H1 (cell line): ENCODE measurements at places on chromosomes 7 and 10.

DNA sequence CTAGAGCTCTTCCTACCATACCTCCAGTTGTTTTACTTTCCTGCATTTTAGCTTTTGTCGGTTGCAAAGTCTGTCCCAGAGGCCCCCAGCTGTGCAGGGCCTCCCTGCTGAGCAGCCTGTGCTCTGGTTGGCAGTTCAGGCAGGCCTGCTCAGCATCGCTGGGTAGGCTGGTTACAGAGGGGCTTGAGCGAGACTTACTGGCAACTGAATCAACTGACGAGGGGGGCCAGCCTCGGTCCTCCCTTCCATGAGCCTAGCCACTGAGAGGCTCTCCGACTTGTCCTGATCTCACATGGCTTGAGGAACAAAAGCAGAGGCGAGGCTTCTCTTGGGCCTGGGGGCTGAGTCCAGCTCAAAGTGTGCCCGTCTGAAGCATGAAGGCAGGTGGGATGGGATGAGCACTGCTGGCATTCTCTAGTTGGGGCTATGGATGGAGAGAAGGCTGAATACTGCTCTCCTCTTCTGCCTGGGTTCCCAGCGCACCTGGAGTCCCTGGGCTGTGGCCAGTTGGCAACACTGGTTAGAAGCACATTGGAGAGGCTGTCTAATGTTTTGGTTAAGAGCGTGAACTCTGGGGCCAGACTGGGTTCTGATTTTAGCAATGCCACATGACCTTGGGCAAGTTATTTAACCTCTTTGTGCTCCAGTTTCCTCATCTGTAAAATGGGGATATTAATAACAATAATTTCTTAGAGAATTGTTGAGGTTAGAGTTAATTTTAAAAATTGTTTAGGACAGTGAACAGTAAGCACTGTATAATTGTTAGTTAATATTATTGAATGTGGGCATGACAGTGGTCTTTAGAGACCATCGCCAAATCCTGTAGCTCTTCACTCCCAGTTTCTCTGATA is 6.9 kb upstream of the SFRP5 start:
- no peak for DNase-seq

DNA sequence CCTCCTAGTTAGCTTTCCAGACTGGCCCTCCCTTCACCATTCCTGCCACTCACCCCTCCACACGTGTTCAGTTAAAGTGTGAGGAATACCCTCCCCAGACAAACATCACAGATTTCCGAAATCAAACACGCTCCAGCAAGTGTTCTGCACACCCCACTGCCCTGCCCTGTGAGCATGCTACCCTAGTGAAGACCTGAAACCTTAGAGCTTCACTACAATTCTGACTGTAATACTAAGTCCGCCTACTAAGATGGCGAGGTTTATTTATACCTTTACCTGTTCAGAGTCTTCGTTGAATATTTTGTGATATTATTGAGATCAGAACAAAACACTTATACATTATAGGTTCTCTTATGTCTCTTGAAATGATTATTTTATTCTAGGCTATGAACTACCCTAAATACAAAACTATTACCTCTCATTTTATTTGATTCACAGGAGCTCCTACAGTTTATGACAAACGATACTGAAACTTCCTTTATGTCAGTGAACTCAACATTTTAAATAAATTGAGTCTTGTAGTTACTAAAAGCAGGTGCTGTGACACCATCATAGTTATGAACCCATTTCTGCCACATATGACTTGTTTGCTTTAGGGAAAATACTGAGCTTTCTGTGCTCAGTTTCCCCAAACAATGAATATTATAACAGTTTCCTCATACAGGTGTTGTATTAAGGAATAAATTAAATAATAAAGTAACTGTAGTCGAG is 8.6 kb downstream of the SCIN start:
- no peak for DNase-seq

- DNase-seq, result no peak
Measured at GRCh38 chr7:38367301-38367890, 94.0 kb upstream of the TARP start.

DNA sequence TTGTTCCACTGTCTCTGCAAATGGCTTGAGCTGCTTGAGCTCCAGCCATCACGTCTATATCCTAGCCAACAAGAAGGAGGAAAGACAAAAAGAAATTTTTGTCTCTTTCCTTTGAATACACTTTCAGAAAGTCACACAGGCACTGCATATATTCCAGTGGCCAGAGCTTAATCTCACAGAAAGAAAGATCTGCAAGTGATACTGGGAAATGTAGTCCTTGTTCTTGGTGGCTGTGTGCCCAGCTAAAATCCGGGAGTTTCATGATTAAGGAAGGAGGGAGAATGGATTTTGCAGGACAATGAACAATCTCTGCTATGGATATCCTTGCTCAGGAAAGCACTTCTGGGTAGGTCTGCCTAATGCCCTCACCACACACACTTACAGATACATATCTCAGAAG is 19.5 kb upstream of the DLG5 start:
- DNase-seq, result no peak

DNA sequence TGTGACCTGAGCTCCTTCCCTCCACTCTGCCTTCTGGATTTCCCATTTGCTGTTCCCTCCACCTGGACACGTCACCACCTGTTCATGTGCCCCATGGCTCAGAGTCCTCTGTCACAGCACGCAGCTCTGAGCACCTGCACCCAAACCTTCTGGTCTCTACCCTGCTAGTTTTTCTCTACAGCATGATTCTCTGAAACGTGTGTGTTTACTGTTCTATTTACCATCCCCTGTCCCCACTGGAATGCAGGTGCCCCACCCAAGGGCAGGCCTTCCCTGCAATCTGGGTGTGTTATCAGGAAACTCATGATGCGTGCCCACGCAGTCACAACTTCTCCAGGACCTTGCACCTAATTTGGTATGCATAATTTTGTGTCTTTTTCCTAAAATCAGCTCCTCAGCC is 284.4 kb upstream of the IGFBP3 start:
- no peak for DNase-seq

DNA sequence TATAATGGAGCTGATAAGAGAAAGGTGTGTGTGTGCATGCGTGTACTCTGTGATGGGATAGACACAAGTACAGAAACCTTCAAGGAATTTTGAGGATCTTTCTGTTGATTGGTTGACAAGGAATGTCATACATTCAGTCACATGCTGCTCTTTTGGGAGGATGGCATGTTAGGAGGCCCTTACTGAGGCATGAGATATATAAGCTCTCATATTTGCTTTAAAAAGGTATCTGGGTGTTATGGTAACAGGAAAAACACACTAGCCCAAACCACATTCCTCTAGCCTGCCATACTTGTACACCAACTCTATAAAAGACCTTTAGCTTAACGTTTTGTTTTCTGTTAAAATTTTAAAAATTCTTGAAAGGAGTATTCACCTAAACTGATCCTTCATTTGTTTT is 72.5 kb upstream of the EGFR start:
- DNase-seq, result no peak

GRCh38 chr10:71571460-71572175 is 148.0 kb downstream of the C10orf105 start:
- no peak for DNase-seq

DNA sequence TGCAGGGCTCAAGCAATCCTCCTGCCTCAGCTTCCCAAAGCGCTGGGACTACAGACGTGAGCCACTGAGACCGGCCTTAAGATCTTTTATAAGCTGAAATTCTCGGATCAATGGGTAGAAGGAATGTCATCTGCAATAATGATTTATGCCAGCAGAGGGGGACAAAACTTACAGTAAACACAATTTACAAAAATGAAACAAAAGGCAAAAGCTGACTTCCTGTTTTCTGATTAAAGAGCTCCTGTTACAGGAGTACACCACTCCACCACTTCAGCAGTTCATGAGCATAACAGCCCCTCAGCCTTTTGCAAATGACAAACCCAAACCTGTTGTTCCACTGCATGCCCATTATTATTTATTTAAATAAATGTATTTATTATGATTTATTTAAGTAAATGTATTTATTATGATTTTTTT is 88.5 kb upstream of the ATP6V0A4 start:
- no peak for DNase-seq

DNA sequence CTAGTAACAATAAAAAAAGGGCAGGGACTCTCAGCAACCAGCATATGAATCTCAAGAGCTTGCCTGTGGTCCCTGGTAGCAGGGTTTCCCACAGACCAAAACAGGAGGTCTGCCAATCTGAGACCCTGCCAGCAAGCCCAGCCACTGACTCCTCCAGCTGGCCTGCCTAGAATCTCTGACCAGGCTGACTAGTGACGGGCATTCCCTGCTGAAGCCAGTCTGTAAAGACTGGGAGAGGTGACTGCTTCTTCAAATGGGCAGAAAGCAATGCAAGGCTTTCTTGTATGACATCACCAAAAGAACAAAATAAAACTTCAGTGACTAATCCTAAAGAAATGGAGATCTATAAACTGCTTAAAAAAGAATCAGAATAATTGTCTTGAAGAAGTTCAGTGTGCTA is 249.4 kb downstream of the TCF7L2 start:
- no peak for DNase-seq

DNA sequence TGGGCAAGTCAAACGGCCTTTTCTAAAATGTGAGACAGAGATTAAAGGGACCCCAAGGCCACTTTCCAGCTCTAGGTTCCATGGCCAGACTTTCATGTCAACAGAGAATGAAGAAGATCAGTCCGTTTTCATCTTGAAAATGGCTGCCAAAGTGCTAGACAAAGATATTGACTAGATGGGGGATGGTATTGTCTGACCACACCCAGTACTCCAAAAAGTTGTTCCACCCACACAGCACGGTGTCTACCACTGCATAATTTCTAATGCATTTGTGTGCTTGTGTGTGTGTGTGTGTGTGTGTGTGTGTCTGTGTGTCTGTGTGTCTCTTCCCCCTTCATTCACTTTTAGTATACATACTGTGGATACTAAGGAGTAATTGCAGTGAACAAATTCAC is 1.3 kb downstream of the COL1A2 start:
- no peak for DNase-seq

DNA sequence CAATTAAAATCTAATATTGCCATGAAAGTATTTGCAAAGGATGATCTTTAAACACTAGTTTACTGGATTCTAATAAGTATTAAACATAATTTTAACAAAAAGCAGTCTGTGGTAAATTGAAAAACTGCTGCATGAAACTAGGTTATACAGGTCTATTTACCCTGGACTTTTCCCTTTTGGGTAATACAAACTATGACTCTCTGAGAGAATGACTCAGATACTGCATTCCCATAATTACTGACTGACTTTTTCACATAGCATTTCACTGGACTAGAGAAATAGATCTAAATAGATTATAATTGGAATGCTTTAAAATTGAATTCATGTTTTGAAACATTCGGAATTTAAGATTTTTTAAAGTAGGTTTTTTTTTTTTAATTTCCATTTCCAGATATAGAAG is 395.7 kb downstream of the THSD7A start:
- no peak for DNase-seq

- DNase-seq, result no peak
Measured at GRCh38 chr7:42765931-42766330, 145.9 kb downstream of the C7orf25 start.

DNA sequence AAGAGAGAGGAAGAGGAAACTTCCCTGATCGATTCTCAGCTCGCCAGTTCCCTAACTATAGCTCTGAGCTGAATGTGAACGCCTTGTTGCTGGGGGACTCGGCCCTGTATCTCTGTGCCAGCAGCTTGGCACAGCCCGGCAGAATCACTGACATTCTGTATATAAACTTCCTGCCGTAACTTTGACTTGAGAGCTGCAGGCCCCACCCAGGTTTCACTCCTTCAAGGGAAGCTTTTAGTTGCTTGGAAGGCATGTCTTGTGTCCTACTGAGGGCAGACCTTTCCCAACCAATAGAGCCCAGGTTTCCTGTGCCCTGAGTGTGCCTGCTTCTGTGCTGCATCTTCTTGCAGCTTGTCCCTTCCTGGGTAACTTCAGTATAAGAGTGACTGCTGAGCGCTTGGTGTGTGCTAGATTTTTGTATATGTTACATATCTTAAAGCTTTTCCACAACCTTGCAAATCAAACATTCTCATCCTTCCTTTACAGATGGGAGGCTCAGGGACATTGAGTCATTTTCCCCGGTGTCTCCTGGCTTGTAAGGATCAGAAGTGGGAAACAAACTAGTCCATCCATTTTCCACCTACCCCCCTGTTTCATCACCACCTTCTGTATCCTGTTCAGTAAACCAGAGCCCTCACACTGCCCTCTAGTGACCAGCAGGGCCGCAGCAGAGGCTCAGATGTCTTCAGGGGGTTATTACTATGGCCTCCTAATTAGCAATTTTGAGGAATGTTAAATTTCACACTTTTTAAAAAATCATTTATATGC is 225.2 kb upstream of the PRSS58 start:
- DNase-seq, result no peak

- DNase-seq, result no peak
Measured at GRCh38 chr7:947391-948210, 6.9 kb downstream of the ADAP1 start.

GRCh38 chr10:105328503-105329133 is 687.5 kb downstream of the SORCS3 start:
- no peak for DNase-seq

- no peak for DNase-seq
Measured at GRCh38 chr10:63208986-63209385, 75.9 kb downstream of the NRBF2 start.

DNA sequence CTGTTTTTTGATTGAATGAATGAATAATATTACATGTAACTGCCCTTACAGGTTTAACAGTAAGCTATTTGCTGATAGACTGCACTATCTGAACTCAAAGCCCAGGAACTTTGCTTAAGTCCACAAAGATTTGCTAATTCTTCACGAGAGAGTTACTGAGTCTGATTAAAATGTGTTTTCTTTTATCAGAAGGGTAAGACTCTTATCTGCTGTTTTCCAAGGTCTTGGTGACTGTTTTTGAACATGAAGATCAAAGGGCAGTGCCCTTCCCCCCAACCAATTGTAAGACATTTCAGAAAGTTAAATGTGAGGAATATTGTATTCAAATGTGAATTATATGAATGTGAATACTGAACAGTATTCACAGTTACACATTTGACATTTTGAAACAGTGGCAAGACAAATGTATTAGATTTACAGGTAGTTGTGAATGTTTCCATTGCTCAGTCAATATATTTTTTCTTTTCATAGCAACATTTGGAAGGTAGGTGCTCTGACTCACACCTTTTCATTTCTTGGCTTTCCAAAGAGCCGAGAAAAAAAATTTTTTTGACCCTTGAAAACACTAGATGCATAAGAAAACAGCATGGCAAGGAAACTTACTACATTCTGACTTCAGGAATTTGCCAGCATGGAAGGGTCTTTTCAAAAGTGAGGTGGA is 62.7 kb downstream of the DKK1 start:
- DNase-seq, result no peak

GRCh38 chr10:121935702-121936101 is 7.9 kb upstream of the ATE1 start:
- no peak for DNase-seq

DNA sequence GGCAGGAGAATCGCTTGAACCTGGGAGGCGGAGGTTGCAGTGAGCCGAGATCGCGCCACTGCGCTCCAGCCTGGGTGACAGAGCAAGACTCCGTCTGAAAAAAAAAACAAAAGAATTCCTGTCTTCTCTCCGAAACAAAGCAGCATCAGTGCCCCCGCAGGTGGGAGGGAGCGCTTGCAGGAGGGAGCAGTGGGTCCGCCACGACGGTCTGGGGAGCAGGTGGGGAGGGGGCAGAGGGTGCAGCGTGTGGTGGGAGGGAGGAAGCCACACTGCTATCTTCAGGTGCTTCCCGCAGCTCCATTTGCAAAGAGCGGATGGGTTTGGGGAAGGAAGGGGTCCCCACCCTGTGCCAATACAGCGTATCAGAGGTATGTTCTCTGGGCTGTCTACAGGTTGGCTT is 31.7 kb downstream of the LIMK1 start:
- peak; percentile 72 for DNase-seq
